ENCODE measurements at places on chromosomes 6 and 20.

DNA sequence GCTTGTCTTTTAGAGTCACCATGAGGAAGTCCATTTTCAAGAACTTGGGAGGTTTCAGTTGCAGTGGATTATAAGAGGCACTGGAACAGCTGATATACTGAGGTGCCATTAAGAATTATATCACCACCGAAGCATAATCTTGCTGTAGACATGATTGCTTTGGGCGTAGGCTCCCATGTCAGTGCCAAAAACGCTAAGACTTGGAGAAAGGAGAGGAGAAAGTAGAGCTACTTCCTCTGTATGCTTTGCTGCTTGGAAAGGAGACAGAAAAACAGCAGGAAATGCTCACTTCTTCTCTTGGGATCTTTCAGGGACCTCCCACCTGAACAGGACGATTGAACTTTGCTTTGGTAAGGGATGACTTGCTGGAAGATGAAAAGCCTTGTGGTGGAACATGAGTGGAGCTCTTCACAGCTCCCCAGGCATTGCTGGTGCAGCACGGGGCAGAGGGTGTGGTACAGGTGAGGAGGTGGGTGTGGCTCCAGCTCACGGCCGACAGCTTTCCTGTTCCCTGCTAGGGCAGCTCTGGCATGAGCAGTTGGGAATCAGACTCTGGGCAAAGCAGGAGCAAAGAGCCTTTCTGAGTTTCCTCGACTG is 190.4 kb upstream of the JAG1 start:
- DNase-seq, result no peak

GRCh38 chr6:140414966-140415620 is 1040.6 kb upstream of the CITED2 start:
- no peak for DNase-seq

GRCh38 chr6:151005164-151005563 is 139.7 kb downstream of the MTHFD1L start:
- no peak for DNase-seq

- DNase-seq, result no peak
Measured at GRCh38 chr6:6772751-6773150, 184.2 kb downstream of the LY86 start.

DNA sequence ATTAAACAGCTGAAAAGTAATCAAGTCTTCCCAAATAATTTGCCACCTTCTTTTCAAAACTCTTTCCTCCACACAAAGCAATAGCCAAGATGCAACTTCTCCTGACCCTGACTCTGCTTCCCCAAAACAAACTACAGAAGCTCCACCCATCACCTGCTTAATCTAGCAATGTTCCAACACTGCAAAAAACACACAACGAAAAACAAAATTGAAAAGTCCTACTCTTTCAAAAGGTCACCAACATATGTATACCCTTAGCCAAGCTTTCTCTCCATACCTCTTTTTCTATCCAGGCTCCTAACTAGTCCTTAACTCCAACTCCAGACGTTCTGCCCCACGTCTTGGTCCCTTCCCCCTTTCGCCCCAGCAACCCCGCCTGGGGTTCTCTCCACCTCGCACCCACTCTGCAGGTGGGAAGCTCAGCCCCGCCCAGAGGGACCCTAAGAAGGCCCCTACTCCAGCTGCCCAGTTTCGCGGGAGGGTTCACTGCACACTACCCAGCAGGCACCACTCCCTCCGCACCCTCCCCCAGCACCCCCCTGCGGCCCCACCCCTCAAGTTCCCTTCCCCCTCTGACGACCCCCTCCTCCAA is 717 bp downstream of the CSNK2A1 start:
- DNase-seq, result no peak

GRCh38 chr6:33380272-33380981 is 11.2 kb upstream of the KIFC1 start:
- no peak for DNase-seq

- no peak for DNase-seq
Measured at GRCh38 chr20:46151936-46152335, 33.8 kb downstream of the CD40 start.

DNA sequence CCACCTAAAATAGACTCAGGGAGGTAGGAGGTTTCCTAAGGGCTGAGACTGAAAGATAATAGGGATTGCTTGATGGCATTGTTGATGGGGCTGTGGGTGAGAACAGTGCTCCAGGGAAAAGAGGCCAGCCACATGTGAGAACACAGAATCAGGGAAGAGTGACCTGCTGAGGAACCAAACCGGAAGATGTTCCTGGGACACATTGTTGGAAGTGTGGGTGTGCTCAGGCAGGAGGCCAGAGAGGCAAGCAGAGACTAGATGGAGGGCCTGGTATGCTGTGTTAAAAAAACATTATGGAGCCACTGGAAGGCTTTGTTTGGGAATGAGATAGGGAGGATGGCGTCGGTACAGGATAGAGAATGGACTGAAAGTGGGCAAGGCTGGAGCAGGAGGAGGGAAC is 23.3 kb downstream of the RNF144B start:
- no peak for DNase-seq
